LHCN-M2 (cell line): ENCODE measurements at places on chromosomes 12 and 14.

DNA sequence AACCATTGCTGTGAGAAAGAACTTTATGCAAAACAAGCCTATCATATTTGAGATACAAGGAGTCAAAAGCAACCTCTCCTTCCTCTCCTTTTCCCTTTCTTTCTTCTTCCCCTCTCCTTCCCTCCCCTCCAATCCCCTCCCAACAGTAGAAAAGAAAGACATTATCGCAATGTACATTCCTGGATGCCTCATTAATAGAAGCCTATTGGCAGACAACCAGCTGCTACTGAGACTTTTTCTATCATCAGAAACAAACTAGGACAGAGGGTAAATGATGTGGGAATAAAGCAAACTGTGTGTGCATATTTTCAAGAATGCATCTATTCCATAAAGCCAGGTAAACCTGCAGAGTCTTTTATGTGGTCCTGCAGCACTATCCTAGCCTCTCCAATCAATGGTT is 237.2 kb downstream of the ITPR2 start:
- DNase-seq: no peak

DNA sequence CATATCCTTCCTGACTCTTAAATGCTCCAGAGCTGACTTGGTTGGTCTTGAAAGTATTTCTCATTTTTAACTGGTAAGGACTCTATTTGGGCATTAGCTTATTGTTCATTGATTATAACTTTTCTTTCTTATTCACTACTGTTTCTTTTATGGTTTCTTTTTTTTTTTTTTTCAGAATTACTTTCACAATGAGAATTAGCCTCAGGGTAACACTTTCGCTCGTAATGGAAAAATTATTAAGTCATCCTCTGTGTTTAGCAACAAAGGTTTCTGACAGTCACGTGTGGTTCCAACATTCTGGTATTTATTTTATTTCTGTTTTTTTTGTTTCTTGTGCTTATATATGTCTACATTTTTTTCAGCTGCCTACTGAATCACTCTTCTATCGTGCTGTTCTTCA is 80.0 kb downstream of the METTL25 start:
- DNase-seq: no peak

DNA sequence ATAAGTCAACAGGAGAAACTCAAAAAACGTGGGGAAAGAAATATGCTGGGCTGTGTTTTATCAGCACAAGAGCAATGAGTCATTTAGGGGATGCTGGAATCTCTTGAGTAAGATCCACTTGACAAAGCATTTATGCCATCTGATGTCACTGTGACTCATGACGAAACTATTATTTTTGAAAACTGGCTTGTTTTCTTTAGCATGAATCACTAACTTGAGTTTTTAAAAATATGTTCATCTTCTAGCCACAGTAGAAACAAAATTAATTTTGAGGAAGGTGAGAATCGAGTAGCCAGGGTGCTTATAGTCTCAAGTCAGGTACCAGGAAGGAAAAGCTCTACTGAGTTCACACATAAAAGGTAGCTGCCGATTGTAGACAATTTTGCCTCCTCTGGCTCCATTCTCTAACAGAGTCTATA is 456.2 kb upstream of the MGAT4C start:
- peak; percentile 99 for DNase-seq

DNA sequence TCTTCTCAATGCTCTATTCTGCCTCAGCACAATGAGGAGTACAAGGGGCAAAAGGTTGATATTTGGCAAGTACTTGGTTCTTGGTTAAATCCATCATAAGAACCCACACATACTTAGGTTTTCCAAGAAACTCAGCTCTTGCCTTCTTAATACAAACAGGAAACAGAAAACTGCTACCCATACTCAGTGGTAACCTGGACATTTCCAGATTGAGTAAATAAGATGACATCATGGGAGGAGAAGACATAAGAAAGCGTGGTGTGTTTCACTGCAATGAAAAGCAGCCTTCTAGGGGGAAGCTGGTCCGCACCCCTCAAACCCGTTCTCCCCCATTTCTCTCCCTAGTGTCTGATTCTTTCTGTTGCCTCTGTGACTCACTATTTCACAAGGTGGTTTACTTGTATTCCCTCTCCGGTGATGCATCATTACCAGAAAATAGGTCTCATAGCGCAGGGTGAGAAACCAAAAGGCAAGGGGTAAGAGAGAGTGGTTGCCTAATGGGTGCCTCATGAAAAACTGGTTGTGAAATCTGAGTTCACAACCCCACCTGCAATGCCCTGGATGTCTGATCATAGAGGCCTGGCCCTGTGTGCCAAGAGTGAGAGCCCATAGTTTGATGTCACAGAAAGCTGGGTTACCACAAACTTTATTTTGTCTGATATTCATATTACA is 326.5 kb upstream of the TBX3 start:
- no peak for DNase-seq

DNA sequence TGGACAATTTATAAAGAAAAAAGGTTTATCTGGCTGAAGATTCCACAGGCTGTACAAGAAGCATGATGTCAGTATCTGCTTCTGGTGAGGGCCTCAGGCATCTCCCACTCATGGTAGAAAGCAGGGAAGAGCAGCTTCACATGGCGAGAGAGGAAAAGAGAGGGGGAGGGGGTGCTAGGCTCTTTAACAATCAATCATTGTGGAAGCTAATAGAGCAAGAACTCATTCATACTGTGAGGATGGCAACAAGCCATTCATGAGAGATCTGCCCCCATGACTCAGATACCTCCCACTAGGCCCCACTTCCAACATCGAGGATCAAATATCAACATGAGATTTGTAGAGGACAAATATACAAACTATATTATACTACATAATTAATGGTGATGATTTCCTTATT is 361.9 kb upstream of the FAR2 start:
- no peak for DNase-seq

DNA sequence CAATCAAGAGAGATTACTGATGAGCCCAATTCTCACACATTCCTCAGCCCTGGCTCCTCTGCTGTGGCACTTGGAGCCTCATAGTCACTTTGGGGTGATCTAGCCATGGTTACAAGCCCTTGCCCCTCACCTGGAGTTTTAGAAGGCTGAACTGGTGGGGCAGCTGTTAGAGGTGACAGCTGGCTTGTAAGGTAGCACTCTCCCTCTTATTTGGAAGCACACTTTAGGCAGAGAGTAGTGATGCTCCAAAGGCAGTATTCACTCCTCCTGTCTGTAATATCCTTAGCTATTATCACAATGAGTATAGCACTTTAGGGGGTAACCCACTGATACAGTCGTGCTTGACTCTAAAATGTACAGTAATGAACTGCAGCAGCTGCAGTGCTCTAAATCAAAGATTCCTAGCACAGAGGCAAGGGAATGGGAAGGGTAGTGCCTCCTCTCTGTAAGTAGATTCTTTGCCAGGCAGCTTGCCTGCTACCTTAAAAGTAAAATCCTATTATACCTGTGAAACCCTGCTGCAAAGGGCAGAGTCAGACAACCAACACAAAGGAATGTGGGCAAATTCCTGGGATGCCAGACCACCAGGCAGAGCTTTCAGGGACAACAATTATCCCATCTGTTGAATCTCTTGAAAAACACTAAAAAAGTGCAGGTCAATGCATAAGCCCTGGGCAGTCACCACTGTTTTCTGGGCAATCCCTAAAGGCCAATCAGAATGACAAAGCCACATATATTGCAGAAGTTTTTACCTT is 336.3 kb downstream of the NOVA1 start:
- DNase-seq: no peak

DNA sequence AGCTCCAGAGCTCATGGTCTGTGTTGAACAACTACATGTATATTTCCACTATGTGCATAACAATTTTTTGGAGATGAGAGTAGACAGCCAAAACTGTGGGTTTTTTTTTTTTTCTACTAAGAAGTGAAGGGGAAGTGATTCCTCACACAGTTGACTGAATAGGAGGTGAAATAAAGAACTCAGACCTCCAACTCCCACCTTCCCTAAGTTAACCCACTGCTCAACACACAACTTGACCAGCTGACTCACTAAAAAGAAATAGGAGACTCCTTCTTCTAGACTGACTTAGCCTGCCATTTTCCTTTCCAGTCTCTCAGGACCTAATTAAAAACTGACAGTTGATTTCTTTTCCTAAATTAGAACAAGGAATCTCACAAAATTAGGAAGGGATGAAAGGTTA is 1.7 kb downstream of the M6PR start:
- peak; percentile 1 for DNase-seq

DNA sequence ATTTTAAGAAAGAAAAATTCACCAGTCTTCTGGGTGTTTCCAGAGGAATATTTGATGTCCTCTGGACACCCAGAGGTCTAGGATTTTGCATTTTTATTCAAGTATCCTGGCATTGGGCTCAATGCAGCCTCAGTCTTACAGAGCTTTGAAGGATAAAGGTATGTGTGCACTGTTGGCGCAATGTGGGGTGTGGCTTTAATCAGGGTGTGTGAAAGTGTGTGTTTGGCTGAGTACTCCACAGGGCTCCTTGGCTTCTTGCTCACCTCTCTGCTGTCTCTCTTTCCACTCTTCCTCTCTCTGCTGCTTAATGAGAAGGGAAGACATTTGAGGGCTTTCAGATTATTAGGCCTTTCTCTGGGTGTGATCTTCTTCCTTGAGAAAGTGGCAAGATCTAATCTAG is 193.3 kb upstream of the CCND2 start:
- DNase-seq: no peak

DNA sequence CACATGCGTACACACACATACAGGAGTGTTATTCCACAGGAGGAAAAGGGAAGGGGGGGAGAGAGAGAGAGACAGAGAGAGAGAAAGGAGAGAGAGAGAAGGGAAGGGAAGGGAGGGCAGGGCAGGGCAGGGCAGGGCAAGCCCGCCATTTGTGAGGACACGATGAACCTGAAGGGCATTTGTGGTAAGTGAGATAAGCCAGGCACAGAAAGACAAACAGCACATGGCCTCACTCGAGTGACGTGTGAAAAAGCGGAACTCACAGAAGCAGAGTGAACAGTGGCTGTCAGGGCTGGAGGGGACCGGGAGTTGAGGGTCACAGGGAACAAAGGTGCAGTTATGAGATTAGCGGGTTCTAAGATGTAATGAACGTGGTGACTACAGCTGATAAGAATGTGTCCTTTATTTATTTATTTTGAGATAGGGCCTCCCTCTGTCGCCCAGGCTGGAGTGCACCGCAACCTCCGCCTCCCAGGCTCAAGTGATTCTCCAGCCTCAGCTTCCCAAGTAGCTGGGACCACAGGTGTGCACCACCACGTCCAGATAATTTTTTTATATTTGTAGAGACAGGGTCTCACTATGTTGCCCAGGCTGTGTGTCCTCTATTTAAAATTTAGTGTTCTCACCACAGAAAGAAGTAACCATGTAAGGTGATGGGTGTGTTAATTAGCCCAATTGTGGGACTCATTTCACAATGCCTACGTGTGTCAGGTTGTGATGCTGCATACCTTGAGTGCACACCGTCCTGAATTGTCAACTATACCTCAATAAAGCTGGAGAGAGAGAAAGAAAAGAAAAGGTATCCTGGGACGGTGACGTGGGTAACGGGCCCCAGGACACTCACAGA is 18.7 kb upstream of the FBRSL1 start:
- no peak for DNase-seq

- DNase-seq: no peak
Observed at GRCh38 chr14:35286003-35286600, 6.1 kb upstream of the PSMA6 start.

- no peak for DNase-seq
Observed at GRCh38 chr14:96588410-96589257, 86.5 kb downstream of the PAPOLA start.

GRCh38 chr12:98058838-98059237 is 456.6 kb upstream of the TMPO start:
- no peak for DNase-seq

- DNase-seq: no peak
Observed at GRCh38 chr14:101217080-101217463, 313.6 kb upstream of the RTL1 start.

DNA sequence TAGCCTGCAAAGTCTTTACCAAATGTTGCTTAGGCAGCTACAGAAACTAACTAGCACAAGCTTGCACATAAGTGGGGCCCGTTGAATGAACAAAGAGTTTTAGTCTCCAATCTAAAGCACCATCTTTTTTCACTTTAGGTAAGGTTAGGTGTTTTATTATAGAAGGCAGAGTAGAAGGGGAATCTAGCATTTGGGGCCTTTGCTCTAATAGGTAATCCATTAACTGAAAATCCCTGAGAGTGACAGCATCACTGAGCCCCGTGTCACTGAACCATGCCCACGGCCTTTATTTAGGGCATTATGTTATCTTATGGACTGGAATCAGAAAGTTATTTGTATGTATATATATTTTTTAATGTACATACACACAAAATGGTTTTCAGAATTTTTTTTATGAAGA is 25.1 kb downstream of the CPNE8 start:
- DNase-seq: no peak

- DNase-seq: no peak
Observed at GRCh38 chr14:89978656-89979055, 22.9 kb downstream of the TDP1 start.

GRCh38 chr12:124993626-124994436 is at the start of gene BRI3BP:
TSS of gene BRI3BP (plus strand) at chr12:124993645. CDS start at chr12:124993791, 146 bp downstream.
- DNase-seq: peak; percentile 36

- no peak for DNase-seq
Observed at GRCh38 chr12:10368206-10369171, 21.4 kb downstream of the KLRK1 start.
